ENCODE measurements at places on chromosomes 1 and 21.

- no peak for DNase-seq
Observed at GRCh38 chr1:92191726-92192125, 26.0 kb upstream of the C1orf146 start.

- DNase-seq = no peak
Observed at GRCh38 chr1:46094471-46095005, 37.9 kb downstream of the PIK3R3 start.

GRCh38 chr1:205217418-205217817 is 5.9 kb upstream of the DSTYK start:
- DNase-seq = no peak

GRCh38 chr1:173095632-173096031 is 44.9 kb upstream of the TNFSF18 start:
- no peak for DNase-seq

DNA sequence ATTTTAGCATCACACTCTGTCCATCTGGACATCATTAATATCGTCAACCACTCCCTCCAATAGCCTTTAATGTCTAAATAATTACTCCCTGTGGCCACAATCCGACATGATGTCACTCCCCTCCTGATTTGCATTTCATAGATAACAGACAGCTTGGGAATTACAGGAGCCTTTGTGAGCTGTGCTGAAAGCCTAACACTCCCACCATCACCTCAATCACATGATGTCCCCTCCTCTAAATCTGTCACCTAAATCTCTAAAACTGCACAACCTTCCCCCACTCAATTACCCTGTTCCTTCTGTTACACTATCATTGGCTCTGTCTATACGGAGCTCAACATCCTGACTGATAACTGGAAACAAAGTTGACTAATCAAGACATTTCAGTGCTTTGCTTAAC is 14.3 kb downstream of the NHLH2 start:
- no peak for DNase-seq

GRCh38 chr1:62240651-62241370 is 46.2 kb downstream of the L1TD1 start:
- no peak for DNase-seq

- DNase-seq = no peak
Observed at GRCh38 chr1:19676438-19676922, 11.8 kb downstream of the HTR6 start.

GRCh38 chr1:44693900-44694299 is 19.4 kb downstream of the ARMH1 start:
- DNase-seq = no peak

Measured in LNCaP clone FGC (cell line).